ENCODE measurements at places on chromosomes 3 and 15. TPM values are rescaled to one million over a fixed set of nuclear protein-coding genes. Genes with fewer than 3 reads are reported as not detected.

Gene CLDN18
- not detected for total RNA-seq

- H3K4me1 ChIP-seq: peaks cover 18% of the 10 kb centered on the region
- no peak overlapping the region for H3K4me3 ChIP-seq
- H3K27ac ChIP-seq: no peak overlapping the region
- peak; percentile 58 for DNase-seq
- no peaks in the 10 kb centered on the region for H3K27me3 ChIP-seq
Observed at GRCh38 chr15:64146885-64147681, 4.4 kb upstream of the SNX22 start.

GRCh38 chr15:59434481-59434880, 3.5 kb upstream of the FAM81A start:
- no peak overlapping the region for H3K27ac ChIP-seq
- peaks cover 8% of the 10 kb centered on the region for H3K4me1 ChIP-seq
- peaks cover 53% of the 10 kb centered on the region for H3K27me3 ChIP-seq
- H3K36me3 ChIP-seq: no peaks in the 10 kb centered on the region
- no peak overlapping the region for H3K4me3 ChIP-seq

DNA sequence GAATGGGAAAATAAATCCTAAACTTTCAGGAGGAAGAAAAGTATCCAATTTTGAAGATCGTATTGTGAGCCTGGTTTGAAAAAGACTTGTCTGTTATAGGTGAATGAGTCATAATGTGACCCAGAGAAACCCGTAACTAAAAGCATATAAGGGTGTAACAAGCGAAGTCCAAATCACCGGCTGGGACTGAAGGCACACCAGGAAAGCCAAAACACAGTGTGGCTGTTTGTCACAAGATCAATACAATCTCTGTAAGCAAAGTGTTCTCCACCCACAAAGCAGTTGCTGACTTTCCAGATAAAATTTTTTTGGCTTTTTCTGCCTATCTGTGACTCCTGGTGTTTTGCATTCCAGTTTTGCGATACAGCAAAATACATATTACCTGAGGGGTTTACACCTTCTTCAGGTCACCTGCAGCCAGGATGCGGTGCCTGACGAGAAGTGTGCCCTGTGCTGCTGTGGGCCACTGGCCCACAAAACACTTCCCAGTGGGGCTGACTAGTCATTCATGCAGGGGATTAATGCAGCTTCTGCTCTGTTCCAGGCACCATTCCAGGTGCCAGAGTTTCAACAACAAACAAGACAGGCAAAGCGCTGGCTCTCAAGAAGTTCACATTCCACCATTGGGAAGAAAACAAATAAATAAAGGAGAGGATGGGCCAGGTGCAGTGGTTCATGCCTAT, 14.4 kb downstream of the HES1 start:
- H3K27ac ChIP-seq: no peak overlapping the region
- no peak for DNase-seq
- no peak overlapping the region for H3K4me3 ChIP-seq
- H3K4me1 ChIP-seq: no peaks in the 10 kb centered on the region
- no peaks in the 10 kb centered on the region for H3K27me3 ChIP-seq
- no peaks in the 10 kb centered on the region for H3K36me3 ChIP-seq

GRCh38 chr3:193744822-193745684, 152.0 kb downstream of the OPA1 start:
- DNase-seq: peak; percentile 88
- H3K4me1 ChIP-seq: peaks cover 20% of the 10 kb centered on the region

GRCh38 chr3:7684182-7684715, 817.4 kb upstream of the LMCD1 start:
- no peaks in the 10 kb centered on the region for H3K27me3 ChIP-seq
- peaks cover 5% of the 10 kb centered on the region for H3K4me1 ChIP-seq
- no peak overlapping the region for H3K4me3 ChIP-seq
